ENCODE measurements at places on chromosomes 11 and 22.

GRCh38 chr11:27717377-27717776, 17.1 kb upstream of the BDNF start:
- peak; percentile 40 for DNase-seq

DNA sequence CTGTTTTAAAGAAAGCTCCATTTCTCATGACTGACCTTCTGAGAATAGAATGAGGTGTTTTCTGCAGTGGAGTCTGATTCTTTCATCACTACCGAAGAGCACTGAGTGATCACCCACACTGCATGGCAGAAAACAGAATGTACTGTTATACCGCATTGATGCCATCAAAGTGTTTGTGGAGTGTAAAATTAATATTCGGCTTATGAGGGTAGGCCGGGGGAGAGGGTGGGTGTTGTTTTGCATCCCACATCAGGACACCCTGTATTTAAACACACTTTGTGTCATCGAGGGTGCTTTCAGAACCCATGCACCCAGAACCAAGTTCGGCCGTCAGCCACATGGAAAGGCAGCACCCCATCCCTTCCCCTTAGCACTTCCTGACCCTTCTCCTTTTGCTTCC, 41.3 kb upstream of the ETS1 start:
- DNase-seq = no peak

DNA sequence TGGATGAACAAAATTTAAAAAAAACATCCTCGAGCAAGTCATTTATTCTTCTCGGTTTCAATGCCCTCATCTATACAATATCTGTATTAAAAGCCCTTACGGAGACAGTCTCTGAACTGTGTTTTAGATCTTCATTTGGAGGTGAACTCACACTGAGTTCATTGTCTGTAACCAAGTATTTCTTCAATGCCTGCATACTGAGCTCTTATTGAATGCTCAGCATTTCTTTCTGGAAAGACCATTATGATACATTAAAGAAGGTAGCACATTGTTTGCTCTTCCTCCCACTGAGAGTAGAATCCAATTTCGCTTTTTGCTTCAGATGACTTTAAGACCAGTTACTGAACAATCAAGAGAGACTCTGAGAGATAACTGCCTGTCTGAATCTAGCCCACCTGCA, 1.7 kb upstream of the ANO3 start:
- DNase-seq = no peak

DNA sequence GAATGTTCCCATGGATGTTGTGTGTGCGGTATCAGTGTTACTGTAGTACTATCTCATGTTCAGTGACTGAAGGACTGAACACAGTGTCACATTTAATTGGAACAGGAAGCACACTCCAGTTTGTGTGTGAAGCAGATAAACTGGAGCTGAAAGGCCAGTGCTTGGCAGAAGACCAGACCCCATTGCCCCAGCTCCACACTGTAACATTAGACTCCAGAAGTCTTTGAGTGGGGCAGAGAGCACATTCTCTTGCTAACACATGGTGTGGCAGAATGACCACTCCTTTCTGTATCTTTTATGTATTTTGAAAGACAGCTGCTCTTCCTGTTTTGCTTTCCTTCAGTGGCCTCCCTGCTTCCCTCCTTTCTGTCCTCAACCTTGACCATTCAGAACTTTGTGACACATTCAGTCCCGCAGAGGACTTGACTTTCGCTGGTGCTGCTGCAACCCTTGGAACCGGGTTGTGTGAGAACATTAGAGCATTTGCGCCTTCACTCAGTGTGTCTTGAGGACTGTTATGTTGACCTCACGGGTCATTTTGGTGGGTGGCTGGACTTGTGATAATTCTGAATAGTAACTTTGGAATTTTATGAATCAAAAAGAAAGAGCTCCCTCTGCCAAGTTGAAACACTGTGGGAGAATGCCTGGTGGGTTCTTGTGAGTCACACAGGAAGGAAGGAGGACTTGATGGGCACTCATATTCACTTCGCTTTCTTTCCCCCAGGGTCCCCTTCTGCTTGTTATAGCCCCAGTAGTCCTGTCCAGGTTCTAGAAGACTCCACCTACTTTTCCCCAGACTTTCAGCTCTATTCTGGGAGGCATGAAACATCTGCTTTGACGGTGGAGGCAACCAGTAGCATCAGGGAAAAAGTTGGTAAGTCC, 26.4 kb downstream of the AMOTL1 start:
- DNase-seq = no peak

DNA sequence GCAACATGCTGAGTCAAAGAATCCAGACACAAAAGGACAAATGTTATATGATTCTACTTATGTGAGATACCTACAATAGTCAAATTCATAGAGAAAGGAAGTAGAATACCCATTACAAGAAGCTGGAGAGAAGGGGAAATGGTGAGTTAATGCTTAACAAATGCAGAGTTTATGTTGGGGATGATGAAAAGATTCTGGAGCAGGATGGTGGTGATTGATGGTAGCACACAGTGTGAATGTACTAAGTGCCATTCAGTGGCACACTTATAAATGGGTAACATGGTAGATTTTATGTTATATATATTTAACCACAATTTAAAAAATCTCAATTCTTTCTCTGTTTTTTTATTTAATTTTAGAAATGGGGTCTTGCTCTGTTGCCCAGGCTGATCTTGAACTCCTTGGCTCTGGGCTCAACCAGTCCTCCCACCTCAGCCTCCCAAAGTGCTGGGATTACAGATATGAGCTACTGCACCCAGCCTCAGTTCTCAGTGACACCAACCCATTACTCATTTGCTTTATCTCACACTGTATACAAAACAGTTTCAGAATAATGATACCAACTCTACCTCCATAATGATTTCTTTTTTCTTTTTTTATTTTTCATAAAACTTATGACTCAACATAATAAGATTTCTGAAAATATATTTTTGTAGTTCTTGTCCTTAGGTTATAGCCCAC, 9.6 kb upstream of the RELA start:
- DNase-seq = no peak

- DNase-seq = peak; percentile 46
Observed at GRCh38 chr11:20671856-20672546, 2.6 kb downstream of the NELL1 start.

DNA sequence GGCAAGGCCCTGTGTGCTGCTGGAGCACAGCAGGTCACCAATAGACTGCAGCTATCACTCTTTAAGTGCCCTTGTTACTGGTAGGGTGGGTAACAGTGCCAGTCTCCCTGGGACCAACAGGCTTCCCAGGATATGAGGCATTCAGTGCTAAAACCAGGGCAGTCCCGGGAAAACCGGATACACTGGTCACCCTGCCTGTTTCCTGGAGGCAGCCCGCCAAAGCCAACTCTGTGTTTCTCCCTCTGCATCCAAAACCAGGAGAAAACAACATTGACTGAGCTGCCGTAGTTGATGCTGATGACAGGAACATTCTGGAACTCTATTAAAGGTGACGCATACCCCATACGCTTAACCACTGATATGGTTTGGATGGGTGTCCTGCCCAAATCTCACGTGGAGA, 149.1 kb downstream of the SHANK2 start:
- no peak for DNase-seq

DNA sequence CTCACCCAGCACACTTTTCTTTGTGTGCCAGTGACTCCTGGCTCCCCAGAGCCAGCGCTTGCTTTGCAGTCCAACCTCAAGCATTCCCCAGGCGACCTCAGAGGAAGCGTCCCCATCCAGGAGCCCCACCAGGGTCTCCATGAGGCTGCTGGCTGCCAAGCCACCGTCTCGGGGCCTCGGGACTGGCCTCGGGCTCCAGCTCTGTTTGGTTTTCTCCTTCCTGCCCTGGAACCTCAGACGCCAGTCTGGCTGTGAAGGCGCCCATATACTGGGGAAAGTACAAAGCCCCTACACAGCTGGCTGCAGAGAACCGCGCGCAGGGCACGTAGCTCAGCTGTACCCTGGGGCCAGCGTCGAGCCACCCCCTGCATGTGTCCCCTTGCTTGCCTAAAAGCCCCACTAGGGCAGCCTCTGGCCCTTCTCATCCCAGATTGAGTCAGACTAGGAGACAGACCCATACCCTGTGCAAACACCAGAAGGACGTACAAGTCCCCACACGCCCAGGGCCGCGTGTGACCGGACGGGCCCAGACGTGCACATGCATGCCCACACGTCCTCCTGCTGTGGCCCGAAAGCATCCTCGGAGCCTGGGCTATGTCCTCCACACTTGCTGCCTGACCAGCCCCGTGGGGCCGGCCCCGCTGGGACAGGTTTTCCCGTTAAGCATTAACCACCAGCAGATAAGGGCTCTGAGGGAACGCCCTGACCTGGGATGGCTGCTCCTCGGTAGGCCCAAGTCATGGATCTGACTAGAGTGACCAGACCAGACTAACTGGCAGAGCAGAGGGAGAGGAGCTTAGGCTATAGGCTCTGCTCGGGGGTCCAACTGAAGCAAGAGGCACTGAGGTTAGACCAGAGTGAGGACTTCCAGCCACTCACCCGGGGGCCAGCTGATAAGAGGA, 4.2 kb upstream of the SYT8 start:
- no peak for DNase-seq

DNA sequence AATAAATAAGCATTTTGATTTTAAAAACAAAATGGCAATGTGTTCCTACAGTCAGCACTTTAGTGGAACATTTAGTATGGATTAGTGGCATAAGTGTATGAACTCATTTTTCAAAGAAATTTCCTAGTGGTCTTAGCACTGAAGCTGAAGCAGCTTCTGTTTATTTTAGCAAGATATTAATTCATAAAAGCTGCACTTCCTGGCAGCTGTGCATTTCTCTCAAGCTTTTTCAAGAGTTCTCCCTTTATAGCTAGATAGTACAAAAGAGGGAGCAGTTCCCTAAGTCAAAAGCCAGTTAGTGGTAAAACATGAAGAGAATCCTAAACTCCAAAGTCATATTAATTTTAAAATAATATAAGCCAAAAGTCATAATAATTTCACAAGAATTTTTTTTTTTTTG, 1036.0 kb upstream of the CCDC90B start:
- no peak for DNase-seq

GRCh38 chr22:47095395-47096122, 333.1 kb downstream of the TBC1D22A start:
- no peak for DNase-seq

GRCh38 chr11:10522921-10523320, 18.1 kb downstream of the RNF141 start:
- DNase-seq = no peak

- DNase-seq = no peak
Observed at GRCh38 chr11:61474013-61474643, 34.4 kb upstream of the LRRC10B start.

GRCh38 chr11:75873417-75874221, 58.6 kb downstream of the UVRAG start:
- no peak for DNase-seq

GRCh38 chr22:31650391-31650790, 11.6 kb downstream of the PISD start:
- DNase-seq = no peak

- no peak for DNase-seq
Observed at GRCh38 chr11:121829159-121829643, 286.8 kb downstream of the BLID start.

DNA sequence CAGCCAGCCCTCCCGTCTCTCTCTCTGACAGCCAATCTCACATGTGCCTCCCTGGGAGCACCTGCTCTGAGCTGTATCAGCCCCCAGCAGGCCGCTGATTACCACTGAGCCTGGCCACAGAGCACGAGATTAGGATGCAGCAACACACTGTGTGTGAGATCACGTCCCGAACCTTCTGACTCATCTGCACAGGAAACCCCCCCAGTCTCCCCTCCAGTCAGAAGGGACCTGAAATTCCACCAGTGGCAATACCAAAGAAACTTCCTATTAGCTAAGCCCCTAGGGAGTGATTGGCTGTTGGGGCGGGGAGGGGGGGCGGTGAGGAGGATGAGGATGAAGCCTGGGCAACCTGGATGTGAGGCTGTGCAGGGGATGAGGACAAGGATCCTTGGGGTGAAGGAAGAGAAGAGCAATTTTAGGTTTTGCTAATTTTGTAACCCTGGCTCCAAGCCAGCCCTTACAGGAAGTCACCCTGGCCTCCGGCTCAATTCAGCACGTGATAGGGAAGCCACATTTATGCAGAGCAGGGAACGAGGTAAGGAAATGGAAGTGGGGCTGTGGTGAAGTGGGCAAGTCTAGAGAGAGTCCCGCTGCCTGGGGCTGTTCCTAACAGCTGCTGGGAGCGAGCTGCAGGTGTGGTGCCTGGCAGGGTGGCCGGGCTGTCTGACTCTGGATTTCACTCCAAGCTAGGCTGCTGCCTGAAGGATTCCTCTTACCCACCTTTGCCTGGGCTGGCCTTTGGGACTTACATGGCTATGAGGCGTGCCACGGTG, 1.9 kb downstream of the SLC43A3 start:
- DNase-seq = no peak

GRCh38 chr11:48005831-48006270, 25.5 kb downstream of the PTPRJ start:
- no peak for DNase-seq

- no peak for DNase-seq
Observed at GRCh38 chr11:78796956-78797355, 222.3 kb upstream of the NARS2 start.

- DNase-seq = no peak
Observed at GRCh38 chr22:42425337-42425988, 6.7 kb downstream of the NFAM1 start.

DNA sequence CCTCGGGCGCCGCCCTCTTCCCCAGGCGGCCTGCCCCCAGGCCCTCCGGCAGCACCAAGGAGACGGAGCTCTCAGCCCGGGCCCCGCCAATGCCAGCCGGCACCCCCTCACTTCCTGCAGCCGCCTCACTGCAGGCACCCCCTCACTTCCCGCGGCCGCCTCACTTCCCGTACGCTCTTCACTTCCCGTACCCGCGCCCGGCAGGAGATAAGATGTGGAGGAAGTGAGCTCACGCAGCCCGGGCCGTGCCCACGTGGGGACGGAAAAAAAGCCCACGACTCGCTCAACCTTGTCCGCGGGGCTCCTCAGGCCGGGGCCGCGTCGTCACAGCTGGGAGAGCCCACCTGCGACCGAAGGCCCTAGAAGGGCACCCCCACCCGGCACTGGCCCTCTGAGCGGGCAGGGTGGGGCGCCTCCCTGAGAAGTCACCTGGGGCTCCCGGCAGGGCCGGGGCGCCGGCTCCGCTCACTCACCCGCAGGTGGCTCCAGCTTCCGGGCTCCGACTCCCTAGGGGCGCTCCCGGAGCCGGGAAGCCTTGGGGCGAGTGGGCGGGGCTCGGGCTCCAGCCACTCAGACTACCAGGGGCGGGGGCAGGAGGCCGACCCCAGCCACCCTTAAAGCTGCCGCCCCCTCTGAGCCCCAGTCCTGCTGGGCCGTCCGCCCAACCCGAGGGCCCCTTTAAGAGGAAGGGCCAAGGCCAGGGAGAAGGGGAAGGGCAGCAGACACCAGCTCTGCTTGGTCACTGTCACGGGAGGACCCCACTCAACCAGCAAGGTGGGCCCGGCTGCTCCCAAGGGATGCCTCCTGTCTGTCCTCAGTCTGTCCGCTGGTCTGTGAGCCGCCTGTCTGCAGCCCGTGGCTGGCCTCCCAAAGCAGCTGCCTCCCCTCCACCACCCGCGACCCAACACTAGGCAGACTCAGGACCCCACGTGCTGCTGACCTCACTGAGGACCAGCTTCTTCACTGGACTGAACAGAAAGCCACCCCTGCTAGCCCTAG, 31.4 kb downstream of the PISD start:
- no peak for DNase-seq

GRCh38 chr11:117181586-117182550, 3.3 kb downstream of the SIDT2 start:
- DNase-seq = no peak
